ENCODE measurements at places on chromosomes 3 and 15.

- no peak for DNase-seq
Observed at GRCh38 chr15:66024116-66024515, 154.8 kb downstream of the RAB11A start.

DNA sequence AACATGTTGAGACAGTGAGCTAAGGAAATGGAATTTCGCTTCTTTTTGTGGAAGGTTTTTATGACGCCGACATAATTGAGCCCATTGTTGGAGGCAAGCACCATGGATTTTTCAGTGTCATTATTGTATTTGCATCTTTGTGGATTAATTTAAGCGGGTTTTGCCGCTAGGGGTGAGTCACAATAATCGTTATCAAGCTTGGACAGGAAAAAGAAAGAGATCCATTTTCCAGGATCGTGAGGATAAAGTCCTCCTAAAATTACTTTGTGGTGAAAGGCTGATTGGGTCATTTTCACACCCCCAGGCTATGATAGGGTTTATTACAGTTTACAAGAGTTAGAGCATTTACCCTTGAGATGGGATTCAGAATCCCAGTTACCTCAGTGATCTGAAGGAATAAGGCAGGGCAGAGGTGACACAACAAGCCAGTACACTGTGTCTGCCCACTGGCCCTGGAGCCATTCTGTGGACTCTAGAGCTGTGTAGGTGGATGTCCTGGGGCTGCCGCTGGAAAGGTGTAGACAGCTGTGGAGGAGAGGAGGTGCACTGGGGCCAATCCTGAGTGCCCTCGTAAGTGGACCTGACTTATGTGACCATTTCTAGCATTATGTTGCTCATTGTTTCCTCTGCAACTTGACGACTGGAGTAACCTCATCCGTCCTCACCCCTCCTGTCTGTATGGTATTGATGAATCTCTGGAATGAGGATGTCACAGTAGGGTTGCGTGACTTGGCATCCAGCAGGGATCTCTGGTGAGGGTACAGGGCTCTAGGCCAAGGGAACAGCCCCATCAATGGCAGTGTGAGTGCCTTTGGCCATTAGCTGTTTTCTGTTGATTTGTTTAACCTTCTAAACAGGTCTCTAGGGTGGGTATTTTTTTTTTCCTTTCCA lies 370.1 kb downstream of the LRTM1 start:
- DNase-seq: no peak

- DNase-seq: no peak
Observed at GRCh38 chr15:44265757-44266156, 22.8 kb upstream of the GOLM2 start.

DNA sequence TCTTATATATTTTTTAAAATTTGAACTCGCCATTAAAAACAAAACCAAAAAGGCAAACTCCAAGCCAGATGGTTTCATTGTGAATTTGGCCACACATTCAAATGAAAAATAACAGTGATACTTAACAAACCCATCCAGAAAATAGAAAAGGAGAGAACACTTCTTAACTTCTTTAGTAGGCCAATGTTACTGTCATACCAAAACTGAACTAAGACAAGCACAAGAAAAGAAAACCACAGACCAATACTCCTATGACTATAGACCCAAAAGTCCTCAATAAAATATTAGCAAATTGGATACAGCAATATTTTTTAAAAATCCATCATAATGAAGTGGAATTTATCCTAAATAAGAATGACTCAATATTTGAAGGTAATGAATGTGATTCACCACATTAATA lies 73.5 kb upstream of the ALDH1A3 start:
- no peak for DNase-seq

DNA sequence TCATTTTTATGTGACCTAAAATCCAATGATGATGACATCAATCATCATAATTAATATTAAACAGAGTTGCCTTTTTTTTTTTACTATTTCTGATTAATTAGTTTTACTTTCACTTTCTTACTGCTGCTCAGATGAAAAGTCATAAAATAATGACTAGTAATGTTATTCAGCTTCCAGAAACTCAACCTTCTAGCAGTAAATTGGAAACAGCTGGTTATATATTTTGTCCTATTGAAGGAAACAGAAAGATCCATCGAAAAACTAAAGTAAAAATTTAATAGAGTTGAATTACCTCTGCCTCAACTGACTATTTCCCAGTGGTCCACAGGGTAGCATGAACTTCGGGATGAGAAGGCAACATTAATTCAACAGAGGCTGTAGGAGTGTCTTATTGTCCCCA lies 107.1 kb upstream of the PTX3 start:
- DNase-seq: no peak

DNA sequence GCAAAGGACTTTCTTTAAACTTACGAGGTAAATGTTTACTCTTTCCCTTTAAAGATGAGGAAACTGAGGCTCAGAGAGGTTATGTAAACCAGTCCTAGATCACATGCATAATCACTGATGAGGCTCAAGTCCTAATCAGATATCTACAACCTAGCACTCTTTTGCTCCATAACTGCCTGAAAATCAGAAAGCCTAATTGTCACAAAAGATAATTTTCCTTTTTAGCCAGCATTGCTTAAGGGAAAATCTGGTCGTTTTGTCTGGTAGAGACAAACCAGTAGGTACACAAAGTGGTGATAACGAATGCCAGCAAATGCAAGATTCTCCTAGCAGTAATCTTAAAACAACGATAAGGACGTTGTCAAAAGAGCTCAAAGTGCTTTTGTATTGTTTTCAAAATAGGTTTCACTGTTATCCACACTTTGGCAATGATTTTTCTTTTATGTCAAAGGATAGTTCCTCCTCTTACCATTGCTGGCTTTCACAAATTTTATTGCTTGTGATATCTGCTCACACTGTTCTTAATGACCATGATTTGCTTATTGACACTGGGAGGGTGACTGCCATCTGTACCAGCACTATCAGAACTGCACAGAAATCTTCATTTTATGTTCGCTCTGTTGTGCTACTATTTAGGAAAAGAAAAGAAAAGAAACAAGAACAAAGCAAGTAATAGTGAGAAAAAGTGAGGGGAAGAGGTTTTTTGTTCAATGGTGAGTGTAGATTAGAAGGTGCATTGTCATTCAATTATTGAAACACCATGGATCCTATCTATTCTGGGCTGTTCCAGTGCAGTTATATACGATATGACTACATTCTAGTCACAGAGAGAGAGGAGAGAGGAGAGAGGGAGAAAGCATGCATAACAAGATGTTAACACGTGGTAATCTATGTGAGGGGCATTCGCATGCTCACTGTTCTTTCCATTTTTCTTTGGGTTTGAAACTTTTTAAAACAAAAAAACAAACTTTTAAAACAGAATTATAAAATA lies 13.7 kb downstream of the IQCH start:
- no peak for DNase-seq

DNA sequence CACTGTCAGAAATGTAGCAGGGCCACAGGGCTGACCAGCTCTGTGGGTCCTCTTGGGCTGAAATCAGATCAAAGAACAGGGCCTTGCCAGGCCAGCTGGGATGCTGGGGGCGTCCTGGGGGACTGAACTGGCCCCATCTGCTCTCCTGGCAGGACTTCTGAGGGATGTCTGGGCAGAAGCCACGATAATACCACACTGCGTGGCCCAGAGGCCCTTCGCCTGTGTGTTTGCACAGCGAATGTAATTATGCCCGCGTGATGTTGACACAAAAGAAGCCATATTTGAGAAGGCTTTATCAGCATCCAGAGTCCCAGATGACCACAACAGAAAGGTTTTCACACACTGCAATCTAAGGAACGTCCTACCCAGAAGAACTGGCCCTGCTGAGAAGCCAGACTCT lies 174.0 kb downstream of the RAB11A start:
- no peak for DNase-seq

All from effector memory CD4-positive, alpha-beta T cell (primary cell).